Amniotic stem cell (primary cell): ENCODE measurements at places on chromosomes 13 and 19.
A peak's percentile ranks its signal among the peaks of the same experiment; 100 is the strongest.

GRCh38 chr19:41626278-41626677 is 596 bp downstream of the CEACAM4 start:
- no peak for DNase-seq

DNA sequence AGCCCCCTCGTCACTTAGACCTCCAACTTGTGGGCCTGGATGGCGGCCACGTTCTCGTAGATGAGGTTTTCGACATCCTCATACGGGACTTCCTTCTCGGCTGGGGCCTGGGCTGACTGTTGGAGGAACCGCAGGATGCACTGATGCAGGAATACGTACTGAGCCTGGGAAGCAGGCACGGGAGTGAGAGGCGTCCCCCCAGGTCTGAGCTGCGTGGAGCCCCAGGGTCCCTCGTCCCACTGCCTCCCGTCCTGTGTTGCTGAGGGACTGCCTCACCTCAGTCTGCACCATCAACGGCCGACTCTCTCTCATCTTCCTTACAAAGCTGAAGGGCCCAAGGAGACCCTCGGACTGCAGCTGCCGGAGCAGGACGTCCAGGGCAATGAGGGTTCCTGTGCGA is 1.7 kb upstream of the SYT5 start:
- DNase-seq: no peak

DNA sequence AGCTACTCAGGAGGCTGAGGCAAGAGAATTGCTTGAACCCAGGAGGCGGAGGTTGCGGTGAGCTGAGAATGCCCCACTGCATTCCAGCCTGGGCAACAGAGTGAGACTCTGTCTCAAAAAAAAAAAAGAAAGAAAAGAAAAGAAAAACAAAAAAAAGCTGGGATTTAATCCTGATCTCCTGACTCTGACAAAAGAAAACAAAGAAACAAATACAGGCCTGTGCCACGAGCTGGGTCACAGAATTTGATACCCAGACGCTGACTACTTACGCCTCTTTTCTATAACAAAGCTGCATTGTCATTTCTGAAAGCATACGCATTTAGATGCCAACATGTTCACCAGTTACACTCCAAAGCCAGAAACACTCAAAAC is 18.2 kb upstream of the GTF2F2 start:
- DNase-seq: no peak

GRCh38 chr13:28316129-28316528 is 177.8 kb downstream of the PAN3 start:
- DNase-seq: no peak

DNA sequence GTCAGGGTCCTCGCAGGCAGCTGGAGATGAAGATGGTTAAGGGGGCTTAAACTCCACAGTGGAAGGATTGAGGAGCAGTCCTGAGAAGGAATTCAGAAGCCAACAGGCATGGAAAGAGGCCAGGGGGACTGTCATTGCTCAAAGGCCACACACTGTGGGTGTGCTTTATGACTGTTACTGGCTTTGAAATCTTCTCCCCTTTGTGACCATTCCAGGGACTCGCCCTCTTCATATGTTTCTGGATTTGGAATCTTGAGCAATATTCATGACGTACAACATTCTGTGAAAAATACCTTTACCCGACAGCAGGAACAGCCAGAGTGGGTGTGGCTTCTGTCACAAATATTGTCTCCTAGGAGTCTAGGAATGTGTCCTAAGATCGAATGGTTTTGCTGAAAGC is 16.6 kb downstream of the CEACAM7 start:
- no peak for DNase-seq

GRCh38 chr19:1025960-1026782 is at the start of gene CNN2:
TSS of gene CNN2 (plus strand) at chr19:1026608. CDS start at chr19:1026662, 54 bp downstream.
- DNase-seq: peak; percentile 17
